ENCODE measurements at places on chromosomes 11 and 22.

- no peak for DNase-seq
Measured at GRCh38 chr11:1877211-1878136, 14.2 kb downstream of the PRR33 start.

- no peak for DNase-seq
Measured at GRCh38 chr11:110338684-110339083, 42.3 kb upstream of the RDX start.

DNA sequence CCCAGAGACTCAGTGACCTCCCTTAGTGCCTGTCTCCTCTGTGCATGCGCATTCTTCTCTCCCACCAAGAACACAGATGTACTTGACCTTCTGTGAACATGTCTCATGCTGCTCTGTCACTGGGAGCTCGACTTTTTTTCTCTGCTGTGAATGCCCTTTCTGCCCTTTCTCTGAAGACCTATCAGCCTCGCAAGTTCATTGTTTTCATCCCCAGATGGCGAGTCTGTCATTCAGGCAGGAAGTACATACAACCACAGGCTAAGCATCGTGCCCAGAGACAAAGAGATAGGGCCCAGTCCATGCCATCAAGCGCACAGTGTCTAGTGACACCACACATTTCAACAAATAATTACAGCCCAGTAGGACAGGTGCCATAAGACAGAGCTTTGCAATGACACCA lies 50.4 kb upstream of the RAB1B start:
- DNase-seq, result no peak

DNA sequence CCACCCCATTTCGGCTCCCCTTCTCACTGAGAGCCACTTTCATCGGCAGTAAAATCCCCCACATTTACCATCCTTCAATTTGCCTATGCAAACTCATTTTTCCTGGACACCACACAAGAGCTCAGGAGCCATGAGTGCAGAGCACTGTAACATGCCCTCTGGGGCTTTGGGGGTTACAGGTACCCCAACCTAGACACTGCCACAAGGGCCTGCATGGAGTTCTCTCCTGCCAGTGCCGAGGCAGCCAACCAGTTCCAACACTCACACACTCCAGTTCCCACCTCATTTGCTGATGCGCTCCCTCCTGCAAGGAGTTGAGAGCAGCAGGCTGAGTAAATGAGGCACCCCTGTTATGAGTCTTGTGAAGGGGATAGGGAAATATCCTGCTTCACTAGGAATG lies 76.1 kb downstream of the SMCO4 start:
- no peak for DNase-seq

DNA sequence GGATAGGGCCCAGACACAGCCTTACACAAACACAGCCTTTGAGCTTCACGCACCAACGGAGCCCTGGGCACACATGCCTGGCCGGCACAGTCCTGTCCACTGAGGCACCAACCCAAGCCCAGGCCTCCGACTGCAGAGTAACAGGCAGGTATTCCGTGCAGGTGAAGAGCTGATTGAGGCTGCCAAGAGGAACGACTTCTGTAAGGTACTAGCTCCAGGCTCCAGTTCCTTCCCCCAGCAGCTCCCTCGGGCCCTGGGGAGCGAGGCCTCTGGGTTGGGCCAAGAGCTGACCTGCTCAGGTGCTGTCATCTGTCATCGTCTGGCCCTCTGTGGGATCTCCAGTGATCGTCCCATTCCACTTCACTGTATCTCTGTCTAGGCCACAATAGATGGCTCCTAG lies 3.2 kb upstream of the MDK start:
- DNase-seq, result no peak

DNA sequence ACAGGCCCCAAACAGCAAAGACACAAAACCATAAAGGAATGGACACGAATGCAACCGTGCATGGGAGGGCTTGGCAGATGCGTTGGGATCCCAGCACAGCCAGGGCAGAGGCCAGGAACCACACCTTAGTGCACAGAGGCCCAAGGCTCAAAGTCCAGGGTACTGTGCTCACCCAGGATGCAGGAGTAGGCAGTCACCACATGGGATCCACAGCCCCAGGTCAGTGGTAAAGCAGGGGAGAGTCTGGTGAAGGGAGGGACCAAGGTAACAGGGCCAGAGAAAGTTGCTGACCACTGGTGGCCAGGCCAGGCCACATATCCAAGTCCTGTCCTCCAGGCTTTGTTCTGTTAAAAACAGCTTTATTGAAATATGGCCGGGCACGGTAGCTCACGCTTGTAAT lies 6.5 kb upstream of the CERK start:
- DNase-seq, result no peak

DNA sequence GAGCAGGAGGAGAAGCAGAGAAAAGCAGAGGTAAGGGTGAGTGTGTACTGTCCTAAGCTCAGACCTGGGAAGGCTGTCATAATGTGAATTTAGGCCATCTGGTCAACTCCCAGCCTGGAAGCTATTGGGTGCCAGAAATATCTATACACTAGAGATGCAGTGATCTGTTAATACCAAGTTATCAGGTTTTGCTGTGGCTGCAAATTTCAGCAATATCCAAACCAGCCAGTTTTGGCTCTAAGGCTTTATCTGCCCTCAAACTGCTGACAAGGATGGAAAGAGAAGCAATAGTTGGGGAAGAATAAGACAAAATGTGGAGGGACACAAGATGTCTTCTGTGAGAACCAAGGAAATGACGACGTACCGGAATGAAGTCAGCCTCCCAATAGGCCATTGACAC lies 62.9 kb downstream of the CYB5R2 start:
- DNase-seq, result no peak
